ENCODE measurements at places on chromosomes 2 and 18.

GRCh38 chr2:38301340-38301968, 75.6 kb downstream of the ATL2 start:
- DNase-seq, result no peak

DNA sequence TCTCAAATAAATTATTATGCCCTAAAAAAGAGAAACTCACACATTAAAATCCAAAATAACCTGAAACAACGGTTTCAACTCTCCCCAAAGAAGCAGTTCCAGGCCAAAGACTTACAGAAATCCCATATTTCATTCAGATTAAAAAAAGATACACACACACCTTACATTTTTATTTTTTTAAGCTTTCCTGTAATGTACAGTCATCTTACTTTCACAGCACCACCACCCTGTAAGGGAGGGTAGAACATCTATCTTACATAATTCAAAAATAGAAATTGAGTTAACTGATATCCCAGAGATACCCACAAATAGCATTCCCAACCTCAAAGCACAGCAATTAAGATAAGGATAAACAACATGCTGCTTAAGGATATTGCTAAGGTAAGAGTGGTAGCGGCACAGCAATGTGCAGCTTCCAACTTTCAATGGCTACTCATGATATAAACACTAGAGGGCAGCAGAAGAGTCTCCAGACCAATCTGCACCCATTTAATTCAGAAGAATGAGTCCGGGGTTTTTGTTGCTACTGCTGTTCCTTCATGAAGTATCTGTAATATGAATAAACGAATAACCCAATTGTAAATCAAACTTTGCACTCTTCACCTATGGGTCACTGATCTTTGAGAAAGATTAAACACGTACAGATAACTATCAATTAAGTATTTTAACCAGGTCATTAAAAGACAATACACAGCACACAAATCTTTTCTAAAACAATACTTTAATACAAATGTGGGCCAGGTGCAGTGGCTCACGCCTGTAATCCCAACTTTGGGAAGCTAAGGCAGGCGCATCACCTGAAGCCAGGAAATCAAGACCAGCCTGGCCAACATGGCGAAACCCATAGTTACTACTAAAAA, 11.3 kb downstream of the GFPT1 start:
- DNase-seq, result no peak

- no peak for DNase-seq
These were observed 4.8 kb downstream of the TNFRSF11A start for GRCh38 chr18:62329691-62330454.

DNA sequence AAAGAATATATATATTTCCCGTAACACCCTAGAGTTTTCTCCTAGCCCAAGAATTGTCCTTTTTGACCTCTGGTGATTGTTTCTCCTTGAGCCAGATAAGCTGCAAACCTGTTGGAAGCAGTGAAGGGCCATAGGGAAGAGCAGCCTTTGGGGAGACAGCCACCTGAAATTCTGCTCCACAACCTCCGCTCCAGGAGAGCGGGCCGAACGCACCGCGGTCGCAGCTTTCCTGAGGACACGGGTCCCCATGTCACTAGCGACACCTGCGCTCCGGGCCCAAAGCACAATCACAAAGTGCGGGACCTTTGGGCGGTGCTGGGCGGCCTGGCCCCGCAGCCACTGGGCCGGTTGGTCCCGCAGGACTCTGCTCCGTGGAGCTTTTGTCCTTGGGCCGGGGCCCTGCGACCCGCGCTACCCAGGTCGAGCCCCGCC, 557 bp upstream of the DSG2 start:
- DNase-seq, result no peak

- no peak for DNase-seq
These were observed 152.5 kb upstream of the APCDD1 start for GRCh38 chr18:10301831-10302483.

GRCh38 chr2:230172156-230172555, 47.6 kb downstream of the SP110 start:
- DNase-seq, result no peak

- DNase-seq, result no peak
These were observed 70.3 kb downstream of the ASXL2 start for GRCh38 chr2:25808006-25808383.

DNA sequence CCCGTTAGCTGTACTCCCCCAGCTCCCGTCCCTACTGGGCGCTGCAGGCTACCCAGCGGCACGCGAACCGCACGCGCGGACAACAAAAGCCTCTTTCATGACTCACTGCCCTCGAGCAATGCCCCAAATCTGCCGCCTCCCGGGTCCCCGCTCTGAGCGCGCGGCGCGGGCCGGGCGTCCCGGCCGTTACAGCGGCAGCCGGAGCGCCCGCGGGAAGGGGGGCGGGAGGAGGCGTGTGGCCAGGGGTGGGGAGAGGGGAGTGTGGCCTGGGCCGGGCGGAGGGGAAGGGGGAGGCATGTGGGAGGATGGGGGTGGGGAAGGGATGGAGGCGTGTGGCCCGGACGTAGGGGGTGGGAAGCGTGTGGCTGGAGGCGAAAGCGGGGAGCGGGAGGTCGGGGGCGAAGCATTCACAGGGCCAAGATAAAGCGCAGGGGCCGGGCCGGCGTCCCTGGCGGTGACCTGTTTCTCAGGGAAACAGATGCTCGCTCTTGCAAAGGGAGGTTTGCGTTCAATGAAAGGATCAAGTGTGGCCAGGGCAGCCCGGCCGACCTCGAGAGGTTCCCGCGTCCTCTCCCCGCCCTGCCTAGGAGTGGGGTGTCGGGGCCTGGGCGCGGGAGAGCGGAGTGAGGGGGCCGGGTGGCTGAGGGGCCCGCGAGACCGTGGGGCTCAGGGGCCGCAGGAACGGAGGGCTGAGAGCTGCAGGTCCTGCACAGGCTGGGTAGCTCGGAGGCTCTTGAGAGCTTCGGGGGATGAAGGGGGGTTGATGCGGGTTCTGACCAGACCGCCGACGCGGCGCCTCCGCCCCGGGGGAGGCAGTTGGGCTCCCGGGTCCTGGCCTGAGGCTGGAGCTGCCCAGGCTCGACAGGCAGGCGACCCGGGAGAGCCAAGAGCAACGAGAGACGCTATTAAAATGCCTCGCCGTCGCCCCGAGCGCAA, 3.5 kb upstream of the NEUROD1 start:
- no peak for DNase-seq

- DNase-seq, result no peak
These were observed 18.3 kb downstream of the ROCK2 start for GRCh38 chr2:11325961-11326676.

DNA sequence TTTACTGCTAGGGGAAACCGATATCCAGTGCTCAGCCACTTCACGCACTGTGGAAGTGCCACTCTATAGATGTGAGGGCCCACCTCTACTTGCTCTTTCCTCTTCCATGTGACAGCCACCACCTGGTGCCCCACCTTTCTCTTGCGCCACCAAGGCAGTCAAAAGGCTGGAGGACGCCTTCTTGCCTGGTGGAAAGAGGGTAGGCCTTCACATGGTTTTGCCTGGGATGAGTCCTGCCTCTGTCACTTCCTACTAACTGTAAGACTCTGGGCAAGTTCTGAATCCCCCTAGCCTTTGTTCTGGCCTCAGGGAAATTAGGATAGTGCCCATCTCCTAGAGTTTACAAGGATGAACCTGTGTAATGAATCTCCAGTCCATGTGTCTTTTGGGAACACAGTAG, 66.1 kb upstream of the ODC1 start:
- DNase-seq, result no peak

DNA sequence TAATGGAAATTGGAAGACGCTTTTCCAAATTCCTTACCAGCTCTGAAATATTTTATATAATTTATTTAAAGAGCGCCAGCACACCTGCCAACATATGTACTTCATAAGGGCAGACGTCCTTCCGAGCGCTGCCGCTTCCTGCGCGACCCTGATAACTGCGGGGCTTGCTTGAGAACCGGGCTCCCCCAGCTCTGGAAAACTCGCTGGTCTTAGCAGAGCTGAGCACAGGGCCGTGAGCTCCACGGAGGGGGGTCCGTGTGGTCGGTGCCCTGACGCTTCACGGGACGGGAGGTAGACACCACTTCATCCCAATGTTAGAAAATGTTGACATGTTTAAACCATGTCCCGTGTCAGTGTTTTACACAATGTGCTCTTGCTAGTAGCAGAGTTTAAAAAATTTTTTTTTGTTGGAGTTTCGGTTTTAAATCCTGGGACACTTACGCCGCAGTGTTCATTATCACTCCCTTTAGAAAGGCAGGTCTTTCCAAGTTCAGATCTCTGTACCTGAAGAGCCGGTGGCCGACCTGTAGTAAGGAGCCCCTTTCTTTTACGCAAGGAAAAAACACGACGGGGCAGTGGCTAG, 1.6 kb downstream of the NFATC1 start:
- DNase-seq, result no peak

DNA sequence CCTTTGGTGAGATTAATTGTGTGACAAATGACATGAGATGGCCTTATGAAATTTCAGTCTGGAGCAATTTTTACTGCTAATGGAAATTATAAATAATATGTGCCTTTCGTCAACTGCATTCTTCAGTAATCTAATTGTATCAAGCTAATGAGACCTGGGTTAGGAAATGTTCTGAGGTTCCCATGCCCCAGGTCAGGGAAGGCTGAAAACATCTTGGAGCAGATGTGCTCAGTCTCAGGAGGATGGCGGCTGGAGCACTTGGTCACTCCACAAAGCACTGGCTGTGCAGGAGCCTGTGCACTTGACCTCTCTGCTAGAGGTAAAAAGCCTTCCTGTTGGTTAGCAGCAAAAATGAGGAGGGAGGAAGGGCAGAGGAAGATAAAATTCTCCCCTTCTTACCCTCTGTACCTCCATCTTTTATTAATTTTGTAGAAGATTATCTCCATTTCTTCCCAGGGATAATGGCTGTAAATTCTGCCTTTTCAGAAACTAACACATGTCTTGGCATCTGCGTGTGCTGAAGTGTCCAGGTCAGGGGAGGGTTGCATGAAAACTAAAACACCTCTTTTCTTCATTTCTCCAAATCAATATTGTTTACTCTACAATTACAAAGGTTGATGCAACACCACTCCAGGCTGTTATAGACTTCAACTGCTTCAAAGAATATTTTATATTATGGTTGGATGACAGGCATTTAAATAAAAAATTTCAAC, 1606.4 kb upstream of the ACVR2A start:
- no peak for DNase-seq

DNA sequence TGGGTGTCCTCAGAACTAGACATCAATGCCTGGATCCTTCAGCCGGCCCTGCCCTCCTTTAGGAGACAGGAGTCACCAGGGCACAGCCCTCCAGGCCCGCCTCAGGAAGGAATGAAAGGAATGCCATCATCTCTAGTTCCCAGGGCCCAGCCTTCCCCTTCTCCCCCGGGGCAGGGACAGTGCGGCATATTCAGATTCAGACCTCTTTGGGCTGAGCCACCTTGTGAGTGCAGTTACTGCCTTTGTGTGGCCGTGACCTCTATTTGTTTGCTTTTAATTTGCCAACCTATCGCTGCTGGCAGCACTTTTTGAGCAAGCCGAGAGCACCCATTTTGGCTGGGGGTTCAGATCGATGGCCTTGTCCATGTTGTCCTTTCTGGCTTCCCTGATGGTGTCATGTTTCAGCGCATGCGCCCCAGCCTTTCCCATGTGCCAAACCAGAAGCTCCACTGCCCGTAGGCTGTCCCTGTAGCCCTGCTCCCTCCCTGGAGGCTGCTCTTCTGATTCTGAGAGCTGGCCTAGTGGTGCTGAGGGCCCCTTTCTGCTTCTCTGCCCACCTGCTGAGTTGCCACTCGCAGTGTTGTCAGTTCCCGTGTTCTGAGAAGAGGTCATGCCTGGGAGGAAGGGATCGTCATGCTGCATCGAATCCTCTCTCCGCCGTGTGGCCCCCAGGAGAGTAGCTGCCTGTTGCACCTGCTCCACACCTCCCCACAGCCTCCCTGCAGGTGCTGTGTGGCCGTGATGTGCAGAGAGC, 10.9 kb downstream of the ANKRD23 start:
- no peak for DNase-seq

- no peak for DNase-seq
These were observed 75.2 kb upstream of the CTNNA2 start for GRCh38 chr2:79437433-79438267.

GRCh38 chr2:207130958-207131521, 34.7 kb downstream of the KLF7 start:
- no peak for DNase-seq

DNA sequence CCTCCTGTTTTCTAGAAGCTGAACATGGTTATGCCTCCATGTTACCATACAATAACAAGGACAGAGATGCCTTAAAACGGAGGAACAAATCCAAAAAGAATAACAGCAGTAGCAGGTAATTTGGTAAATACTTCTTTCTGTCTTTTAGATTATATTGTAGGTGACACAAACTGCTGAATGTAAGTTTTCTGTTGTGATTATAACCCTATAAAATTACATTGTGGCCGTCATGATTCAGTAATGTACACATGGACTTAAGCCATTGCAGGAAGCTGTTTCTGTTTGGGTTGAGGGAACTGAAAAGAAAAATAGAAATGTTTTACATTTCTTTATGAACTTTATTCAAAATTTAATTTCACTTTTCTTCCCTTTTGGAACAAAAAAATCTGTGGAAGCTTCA, 1.2 kb downstream of the MXD1 start:
- no peak for DNase-seq

GRCh38 chr2:70089220-70089982, 2.1 kb downstream of the PCBP1 start:
- no peak for DNase-seq

GRCh38 chr2:62845256-62845655, 139.7 kb downstream of the EHBP1 start:
- no peak for DNase-seq

DNA sequence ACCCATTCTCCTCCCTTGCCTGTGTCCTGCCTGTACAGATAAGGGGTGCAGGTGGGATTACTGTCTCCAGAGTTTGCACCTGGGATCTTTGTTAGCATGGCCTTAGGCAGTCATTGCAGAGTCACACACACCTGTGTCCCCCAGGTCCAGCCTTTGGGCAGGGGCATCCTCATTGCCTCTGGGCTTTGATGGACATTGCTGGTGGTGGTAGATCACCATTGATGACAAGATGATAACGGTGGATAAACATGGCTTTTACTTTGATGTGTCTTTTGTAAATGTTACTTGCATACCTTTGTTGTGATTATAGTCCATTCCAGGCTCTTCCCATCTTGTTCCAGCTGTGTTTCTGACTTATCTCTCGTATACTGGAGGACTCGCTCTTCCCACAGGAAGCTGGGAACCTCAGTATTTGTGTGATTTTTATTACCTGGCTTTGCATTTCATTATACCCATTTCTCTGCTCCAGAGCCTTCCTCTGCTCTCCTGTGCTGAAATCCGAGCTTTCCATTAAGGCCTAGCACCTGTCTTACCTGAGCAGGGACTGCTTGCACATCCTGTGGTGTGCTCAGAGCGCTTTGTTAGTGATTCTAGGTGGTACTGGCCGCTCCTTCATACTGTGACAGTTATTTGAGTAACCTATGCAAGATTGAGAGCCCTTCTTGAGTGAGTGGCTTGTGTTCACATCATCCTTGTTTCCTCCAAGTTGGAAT, 79.2 kb downstream of the PTPRM start:
- no peak for DNase-seq

- no peak for DNase-seq
These were observed 527.7 kb downstream of the SOX11 start for GRCh38 chr2:6219906-6220305.

- DNase-seq, result no peak
These were observed 365.2 kb downstream of the FBXO15 start for GRCh38 chr18:73782405-73782804.

- DNase-seq, result no peak
These were observed 118.4 kb downstream of the ZNF407 start for GRCh38 chr18:74715865-74716712.

All from stimulated activated CD4-positive, alpha-beta T cell treated with anti-CD3 and anti-CD28 coated beads, Interleukin-1b, Interleukin-23, amount 100 ng/mL, for 24 hours (primary cell).